ENCODE measurements at places on chromosomes 16 and 17.
A peak's percentile ranks its signal among the peaks of the same experiment; 100 is the strongest.

- DNase-seq: no peak
These were observed 85.3 kb downstream of the ENGASE start for GRCh38 chr17:79159926-79160325.

DNA sequence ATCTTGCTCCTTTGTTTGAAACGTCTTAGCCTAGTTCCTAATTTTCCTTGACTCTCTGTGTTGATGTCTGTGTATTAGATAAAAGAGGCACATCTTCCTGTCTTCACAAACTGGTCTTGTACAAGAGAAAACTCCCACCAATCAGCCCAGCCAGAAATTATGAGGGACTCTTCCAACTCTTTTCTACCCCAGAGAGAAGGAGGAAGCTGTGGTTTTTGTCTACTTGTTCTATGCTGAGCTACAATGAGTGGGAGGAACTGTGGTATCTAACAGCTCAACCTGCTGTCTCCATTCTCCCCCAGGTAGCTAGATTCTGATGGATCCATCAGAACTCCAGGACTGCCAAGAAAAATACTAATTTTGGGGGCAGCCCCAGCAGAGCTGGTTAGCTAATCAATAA lies 392.5 kb downstream of the HS3ST3B1 start:
- DNase-seq: no peak

- no peak for DNase-seq
These were observed 5.1 kb downstream of the CLCN7 start for GRCh38 chr16:1469693-1470201.

- peak; percentile 12 for DNase-seq
These were observed 118.8 kb upstream of the METRNL start for GRCh38 chr17:82960419-82961271.

DNA sequence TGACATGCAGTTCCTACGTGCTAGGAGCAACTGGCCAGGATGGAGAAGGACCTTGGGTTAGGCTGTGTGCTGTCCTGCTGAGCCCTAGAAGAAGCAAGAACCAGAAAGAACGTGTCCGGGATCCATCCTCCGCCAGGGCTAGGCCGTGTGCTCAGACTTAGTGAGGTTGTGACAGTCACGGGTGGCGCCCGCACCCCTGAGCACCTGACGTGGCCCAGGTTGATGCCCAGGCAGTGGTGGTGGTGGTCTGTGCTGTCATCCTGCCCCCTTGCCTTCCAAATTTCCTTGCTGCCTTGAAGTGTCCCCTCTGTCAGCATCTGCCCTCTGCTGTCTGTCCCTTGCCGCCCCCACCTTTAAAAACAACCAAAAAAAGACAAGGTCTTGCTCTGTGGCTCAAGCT lies 4.2 kb upstream of the GSE1 start:
- no peak for DNase-seq

DNA sequence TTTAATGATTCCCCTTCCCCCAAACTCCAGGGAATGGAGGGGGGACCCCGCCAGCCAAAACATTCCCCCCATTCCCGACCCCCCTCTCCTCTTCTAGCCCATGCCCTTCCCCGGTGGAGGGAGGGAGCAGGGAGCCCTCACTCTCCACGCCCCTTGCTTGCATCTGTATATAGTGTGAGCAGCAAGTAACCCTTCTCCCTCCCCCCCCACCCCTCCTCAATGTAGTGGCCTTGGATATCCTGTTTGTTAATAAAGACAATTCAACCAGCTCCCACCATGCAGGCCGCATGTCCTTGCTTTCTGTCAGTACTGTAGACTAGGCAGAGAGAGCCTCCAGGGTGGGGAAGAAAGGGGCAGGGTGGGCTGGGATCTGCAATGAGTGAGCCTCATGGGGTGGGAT lies 1.6 kb upstream of the C17orf107 start:
- DNase-seq: no peak

DNA sequence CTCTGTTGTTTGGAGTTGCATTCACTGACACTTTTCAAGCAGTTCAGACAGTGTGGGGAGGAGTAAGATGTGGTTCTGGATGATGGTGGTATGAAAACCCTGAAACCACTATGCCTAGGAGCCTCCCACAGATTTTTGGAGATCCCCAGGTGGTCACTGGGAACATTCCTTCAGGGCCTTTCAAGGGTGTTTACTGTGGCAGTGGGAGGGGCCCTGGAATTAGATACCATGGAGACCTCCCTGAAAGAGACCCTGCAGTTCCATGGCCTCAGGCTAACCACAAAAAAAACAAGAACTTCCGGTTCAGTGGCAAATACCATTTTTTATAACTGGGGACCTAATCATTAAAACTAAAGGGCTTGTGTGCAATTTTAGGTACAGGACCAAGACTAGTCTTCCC lies 79.9 kb downstream of the TMEM100 start:
- DNase-seq: no peak

DNA sequence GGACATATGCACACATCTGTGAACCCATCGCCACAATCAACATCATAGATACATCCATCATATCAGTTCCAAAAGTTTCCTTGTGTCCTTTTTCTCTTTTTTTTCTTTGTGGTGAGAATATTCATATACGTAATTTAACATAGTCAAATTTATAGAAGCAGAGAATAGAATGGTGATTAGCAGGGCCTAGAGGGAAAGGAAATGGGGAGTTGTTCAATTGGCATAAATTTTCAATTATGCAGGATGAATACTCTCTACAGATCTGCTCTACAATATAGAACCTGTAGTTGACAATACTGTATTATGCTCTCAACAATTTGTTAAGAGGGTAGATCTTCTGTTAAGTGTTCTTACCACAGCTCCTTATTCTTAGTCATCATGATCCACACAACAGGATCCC lies 413.2 kb downstream of the SHISA9 start:
- no peak for DNase-seq

GRCh38 chr17:74981979-74982662 lies 5.3 kb upstream of the CDR2L start:
- DNase-seq: peak; percentile 78

GRCh38 chr17:78819402-78819801 lies 21.2 kb downstream of the USP36 start:
- DNase-seq: no peak

GRCh38 chr17:28029044-28029443 lies 13.4 kb upstream of the NLK start:
- no peak for DNase-seq

DNA sequence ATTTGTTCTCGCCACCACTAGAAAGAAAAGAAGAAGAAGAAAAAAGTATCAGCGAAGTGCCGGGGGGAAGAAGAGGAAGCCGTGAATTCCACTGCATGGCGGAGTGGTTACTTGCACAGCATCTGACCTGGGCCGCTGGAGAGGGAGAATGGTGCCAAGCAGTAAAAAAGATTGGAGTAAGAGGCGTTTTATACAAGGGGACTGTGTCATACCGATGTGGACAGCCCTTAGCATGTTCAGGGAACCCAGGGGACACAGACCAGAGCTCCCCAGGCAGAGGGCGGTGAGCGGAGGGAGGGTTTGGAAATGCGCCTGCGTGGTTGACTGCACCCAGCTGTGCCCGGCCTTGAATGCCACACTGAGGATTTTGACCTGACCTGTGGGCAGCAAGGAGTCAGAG lies 52.8 kb downstream of the PLXDC1 start:
- no peak for DNase-seq

GRCh38 chr17:73335591-73336407 lies 24.0 kb upstream of the CDC42EP4 start:
- DNase-seq: no peak

DNA sequence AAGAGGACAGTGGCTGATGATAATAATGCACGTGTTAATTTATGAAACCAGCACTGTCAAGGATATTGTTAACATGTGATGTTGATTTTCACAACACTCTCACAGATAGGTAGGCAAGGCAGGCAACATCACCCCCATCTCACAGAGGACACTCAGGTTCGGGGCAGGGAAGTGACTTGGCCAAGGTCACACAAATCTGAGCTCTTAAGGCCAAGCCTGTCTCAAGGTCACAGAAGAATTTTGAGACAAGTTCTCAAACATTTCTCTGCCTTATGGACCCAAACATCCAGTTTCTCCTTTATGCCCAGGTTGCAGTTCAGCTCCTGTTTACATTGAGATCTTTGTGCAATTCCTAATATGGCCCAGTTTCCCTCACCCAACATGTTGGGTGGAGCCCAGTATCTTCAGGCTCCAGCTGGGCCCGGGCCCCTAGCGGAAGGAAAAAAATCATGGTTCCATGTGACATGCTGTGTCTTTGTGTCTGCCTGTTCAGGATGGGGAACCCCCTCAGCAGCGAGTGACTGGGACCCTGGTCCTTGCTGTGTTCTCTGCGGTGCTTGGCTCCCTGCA lies 1.3 kb downstream of the SLC2A4 start:
- no peak for DNase-seq

DNA sequence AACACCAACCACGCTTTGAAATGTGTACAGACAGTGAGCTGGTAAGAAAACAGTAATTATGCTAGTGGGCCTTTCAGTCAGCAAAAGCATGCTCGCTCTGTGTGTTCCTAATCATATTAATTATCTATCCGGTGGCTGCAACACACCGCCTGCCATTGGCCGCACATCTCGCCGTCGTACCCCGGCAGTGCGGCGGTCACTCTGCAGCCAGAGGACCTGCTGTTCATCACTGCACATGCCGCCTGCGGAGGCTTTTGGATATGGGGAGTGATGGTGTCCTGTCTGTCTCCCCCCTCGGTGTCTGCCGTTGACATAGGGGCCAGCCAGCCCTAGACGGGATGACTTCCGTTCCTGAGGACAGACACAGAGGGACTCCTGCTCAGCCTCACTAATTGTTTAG lies 68.5 kb downstream of the RPA1 start:
- DNase-seq: no peak

GRCh38 chr16:85554114-85554888 lies 58.8 kb upstream of the GSE1 start:
- peak; percentile 86 for DNase-seq

DNA sequence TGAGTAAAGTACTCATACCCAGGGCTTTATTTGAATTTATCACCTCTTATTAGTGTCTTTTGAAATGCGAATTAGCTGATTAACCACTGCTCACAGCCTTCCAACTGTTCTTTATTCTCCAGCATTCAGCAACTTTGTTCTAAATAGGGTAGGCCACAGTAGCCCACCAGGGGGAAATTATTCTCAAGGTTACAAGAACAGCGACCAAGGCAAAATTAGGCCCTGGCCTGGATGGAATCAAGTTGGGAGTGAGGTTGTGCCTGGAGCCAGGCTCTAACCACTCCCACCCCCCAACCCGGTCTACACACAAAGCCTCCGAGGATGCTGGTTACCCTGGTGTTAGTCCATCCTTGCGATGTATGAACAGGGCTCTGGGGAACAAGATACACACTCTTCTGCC lies 245.5 kb downstream of the STX8 start:
- DNase-seq: no peak

- no peak for DNase-seq
These were observed 89.4 kb downstream of the CFDP1 start for GRCh38 chr16:75343941-75344340.

- peak; percentile 79 for DNase-seq
These were observed 3.6 kb downstream of the CBX8 start for GRCh38 chr17:79792984-79793923.

DNA sequence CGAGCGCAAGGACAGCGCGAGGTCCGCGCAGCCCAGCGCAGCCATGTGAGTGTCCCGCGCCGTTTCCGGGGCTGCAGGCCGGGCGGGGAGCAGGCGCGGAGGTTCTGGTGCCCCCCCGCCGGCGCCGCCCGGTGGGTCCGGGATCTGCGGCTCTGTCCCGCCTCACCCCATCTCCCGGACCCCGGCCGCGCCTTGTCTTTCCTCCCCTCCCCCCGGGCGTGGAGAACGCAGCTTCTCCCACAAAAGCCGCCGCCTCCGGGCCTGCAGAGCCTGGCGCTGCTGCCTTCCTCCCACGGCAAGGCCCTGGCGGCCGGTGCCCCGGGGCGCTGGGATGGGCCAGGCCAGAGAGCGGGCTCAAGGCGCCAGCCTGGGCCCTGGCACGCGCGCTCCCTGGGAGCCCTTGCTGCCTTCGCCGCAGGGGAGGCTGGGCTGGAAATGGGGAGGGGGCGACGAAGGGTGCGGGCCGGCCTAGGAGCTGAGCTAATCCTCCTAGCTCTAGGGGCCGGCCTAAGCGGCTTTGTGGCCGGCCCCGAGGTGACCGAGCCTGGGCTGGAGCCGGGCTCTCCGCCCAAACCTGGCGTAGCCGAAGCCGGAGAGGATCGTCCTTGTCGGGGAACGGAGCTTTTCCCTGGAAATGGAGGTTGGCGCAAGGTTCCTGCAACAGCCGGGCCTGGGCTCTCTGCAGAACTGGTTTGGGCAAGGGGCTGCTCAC lies 397 bp downstream of the RIPOR1 start:
- DNase-seq: peak; percentile 65

DNA sequence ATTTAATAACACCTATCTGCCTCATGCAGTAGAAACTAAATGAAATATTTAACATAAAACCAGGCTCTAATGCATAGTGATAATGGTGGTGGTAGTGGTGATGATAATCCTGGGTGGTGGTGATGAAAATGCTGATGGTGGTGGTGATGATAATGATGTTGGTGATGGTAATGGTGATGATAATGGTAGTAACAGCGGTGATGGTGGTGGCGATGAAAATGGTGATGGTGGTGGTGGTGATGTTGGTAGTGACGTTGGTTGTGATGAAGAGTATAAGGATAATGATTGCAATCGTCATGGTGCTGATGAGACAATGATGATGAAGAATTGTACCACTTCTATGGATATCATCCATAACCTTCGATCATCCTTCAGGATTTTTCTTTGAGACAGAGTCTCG lies 173.7 kb upstream of the CDH11 start:
- DNase-seq: no peak

- DNase-seq: no peak
These were observed 1373.3 kb upstream of the GOT2 start for GRCh38 chr16:60107437-60107836.

GRCh38 chr17:64173646-64174045 lies 43.7 kb upstream of the ERN1 start:
- no peak for DNase-seq

DNA sequence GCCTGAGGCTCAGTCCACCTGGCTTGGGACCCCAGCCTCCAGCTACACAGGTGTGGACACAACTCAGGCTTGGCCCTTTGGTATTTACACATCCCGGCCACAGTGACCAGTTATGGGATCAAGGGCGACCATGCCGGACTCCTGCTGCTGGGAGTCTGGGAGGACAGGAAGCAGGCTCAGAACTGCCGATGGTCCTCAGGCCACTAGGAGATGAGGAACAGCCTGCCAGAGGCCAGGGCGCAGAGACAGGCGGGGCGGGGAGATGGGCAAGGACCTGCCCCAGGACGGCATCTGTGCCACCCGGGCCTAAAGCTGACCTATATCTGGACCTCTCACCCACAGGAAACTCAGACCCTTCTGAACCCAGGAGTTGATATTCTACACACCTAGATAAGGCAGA lies 12.5 kb downstream of the NXN start:
- no peak for DNase-seq

DNA sequence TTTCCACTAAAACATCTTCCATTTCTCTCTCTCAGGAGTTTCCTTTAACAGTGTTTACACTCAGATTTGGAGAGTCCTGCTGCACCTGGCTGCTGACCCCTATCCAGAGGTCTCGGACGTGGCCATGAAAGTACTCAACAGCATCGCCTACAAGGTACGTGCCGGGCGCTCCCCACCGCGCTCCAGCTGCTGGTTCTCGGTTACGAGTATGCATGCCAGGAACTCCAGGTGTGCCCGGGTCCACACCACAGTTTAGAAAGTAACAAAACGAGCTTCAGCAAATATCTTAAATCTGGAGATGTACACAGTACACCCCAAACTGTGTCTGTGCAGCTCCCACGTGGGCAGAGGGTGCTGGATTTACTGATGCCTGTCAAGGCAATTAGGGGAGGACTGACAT lies 82.9 kb upstream of the CHMP6 start:
- DNase-seq: no peak

- no peak for DNase-seq
These were observed 8.7 kb downstream of the DLX4 start for GRCh38 chr17:49977463-49978389.

- no peak for DNase-seq
These were observed 4.7 kb upstream of the PLCG2 start for GRCh38 chr16:81774348-81774747.
